DMS 273 treated with DMSO at 0.1 percent for 48 hours (cell line): ENCODE measurements at places on chromosomes 7 and 10.

GRCh38 chr7:147400925-147401324 lies 1189.6 kb upstream of the C7orf33 start:
- no peak for DNase-seq

DNA sequence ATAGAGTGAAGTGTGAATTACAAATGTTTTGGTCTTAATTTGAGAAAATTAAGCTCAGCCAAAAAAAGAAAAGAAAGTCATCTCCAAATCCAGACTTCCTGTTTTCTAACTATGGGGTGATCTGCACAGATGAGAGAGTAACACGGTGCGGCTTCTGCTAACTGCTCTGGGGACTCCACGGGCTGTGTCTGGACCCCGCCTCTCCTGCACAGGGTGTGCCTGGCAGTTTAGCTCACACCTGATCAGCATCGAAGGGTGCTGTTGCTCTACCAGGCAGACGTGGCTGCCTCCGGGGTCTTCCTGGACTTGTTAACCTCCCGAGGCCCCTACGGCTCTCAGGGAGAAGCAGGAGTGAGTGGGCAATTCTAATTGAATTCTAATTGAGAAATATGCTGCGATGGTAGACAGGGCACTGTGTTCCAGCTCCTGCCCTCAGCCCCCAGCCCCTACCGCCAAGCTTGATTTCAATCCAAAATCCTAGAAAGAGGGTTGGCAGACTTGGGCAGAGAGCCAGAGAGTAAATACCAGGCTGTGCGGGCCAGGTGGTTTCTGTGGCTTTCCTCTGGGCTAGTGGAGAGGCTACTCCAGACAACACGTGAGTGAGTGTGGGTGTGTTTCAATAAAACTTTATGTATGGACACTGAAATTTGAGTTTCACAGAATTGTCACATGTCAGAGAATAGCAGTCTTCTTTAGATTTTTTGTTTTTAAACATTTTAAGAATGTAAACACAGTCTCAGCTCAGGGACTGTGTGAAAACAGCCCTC lies 13.4 kb downstream of the SHH start:
- DNase-seq: no peak

DNA sequence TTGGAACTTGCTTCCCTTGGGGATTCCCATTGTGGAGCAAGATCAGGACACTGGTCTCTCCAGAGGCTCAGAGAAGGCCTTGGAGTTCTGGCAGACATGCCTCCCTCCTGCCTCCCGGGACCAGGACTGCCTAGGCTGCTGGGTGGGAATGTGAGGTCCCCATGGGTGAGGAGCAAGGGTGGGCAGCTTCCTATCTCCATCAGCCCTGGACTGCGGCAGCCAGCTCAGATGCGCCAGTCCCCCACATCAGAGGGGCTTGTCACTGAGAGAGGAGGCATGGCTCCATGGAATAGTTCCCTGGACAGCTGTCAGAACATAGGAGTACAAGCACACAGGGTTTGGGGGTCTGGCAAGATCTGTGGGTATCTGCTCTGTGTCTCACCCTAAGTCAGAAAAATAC lies 17.3 kb downstream of the GPR26 start:
- no peak for DNase-seq

DNA sequence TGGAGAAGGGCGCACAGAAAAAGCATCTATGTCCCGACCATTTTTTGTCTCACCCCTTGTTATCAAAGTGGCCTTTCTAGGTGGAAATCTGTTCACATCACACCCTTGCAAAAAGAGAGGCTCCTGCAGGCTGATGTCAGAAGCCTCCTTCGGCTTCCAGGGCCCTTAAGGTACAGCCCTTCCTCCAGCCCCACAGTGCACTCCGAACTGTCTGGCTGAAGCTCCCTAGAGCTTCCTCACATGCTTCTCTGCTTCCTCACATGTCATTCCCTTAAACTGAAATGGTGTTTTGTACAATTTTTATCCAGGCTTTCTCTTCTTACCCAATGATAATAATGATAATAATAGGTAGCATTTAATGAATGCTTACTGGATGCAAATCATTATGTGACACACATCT lies 210.3 kb downstream of the INHBA start:
- DNase-seq: no peak

DNA sequence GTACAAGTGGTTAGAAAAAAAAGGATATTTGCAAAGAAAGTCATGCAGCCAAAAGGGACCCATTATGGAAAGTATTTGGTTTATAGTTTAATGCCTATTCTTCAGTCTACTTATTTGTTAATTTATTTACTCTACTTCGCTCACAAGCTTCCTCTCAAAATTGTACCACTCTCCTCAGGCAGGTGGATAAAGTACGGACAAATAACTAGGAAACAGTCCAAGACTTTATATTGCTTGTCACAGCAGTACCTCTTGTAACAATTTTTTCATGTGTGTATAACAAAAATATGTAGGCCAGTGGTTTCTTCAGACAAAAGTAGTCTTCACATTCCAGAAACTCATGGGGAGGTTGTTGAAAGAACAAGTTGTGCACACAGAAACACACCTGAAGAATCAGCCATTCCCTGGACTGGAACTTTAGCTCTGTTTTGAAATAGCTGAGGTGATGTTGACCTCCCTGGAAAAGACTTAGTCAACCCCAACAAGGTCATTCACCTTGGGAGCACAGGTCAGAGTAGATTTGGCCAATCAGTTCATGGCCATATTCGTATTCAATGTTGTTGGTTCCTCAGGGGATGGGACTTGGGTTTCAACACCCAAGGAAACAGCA lies 73.4 kb downstream of the TES start:
- no peak for DNase-seq

- DNase-seq: no peak
These were observed 131.4 kb downstream of the PLXDC2 start for GRCh38 chr10:19947656-19948055.

DNA sequence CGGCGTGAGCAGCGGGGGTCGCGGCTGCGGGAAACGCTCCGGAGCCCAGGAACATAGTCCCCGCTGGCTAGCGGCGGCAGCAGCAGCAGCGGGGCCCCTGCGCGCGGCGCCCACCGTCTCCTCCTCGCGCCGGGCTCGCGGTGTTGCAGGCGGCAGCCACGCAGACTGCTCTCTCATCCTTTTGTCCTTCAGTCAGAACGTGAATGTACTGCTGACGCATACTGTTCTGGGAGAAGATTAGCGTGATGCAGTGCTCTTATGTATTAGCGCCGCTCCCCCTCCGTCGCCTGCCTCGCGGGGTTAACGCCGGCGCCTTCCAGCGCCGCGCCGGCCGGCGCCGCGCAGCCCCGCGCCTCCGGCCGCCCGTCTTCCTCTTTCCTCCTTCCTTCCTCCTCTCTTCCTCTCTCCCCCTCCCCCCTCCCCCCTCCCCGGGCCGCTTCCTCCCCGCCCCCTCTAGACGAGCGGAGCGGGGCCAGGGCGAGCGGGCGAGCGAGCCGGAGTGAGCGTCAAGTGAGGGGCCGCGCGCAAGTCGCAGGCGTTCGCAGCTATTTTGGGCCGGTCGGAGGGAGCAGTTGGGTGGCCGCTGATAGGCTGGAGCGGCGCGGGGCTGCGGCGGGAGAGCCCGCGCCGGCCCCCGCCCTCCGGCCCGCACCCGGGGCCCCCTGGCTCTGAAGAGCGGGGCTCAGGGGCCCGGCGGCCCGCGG lies 816 bp upstream of the LRRC4 start:
- DNase-seq: no peak

DNA sequence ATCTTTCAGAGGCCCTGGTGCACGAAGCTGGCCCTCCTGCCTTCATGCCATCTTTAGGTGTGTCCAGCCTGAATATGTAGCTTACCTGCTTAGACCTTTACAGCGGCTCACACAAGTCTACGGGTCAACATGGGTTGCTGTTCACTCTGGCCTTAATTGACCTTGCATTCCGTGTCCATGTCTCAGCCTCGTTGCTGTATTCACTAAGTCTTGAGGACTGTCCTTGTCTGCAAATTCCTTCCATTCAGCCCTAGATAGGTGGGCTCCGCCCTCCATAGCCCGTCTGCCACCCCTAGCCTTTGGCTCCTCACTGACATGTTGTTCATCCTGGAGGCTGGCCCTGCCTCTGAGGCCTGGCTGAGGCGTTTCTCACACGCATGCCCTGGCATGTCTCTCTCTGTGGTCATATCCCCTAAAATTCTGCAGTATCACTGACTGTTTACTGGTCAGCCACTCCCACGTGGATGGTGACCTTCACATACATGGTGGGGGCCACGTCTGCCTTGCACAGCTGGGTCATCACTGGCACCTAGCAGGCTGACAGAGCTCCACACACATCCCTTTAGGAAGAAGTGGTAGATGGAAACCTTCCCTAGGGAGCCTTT lies 394.1 kb upstream of the MKI67 start:
- DNase-seq: no peak

- DNase-seq: no peak
These were observed 89.1 kb downstream of the EGFR start for GRCh38 chr7:55107946-55108345.

DNA sequence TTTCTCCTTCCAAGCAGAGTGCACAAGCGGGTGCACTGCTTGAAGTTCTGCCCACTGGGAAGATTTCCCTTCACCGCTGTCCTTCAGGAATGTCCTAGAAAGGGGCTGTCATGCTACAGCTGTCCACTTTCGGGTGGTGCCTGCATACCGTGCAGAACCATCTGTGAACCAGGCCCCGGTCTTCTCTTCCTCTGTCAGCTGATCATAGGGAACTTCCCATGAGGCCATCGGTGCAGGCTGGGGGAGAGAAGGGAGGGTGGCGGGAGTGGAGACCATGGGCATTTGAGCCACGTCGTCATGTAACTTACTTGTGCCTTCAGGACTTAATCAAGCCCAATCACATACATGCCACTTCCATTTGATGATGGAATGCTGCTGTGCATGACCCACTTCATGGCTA lies 111.6 kb downstream of the NKX6-2 start:
- DNase-seq: no peak

GRCh38 chr7:4174451-4174850 lies 507.6 kb upstream of the FOXK1 start:
- DNase-seq: no peak

GRCh38 chr7:11969643-11970042 lies 137.6 kb upstream of the THSD7A start:
- no peak for DNase-seq

- DNase-seq: no peak
These were observed 27.3 kb upstream of the SYCE1 start for GRCh38 chr10:133592716-133593115.

GRCh38 chr7:112150823-112151641 lies 55.2 kb downstream of the DOCK4 start:
- no peak for DNase-seq

- no peak for DNase-seq
These were observed 479.8 kb upstream of the SEMA3A start for GRCh38 chr7:84674236-84674913.

- DNase-seq: no peak
These were observed 39.9 kb upstream of the WNT16 start for GRCh38 chr7:121288894-121289293.

DNA sequence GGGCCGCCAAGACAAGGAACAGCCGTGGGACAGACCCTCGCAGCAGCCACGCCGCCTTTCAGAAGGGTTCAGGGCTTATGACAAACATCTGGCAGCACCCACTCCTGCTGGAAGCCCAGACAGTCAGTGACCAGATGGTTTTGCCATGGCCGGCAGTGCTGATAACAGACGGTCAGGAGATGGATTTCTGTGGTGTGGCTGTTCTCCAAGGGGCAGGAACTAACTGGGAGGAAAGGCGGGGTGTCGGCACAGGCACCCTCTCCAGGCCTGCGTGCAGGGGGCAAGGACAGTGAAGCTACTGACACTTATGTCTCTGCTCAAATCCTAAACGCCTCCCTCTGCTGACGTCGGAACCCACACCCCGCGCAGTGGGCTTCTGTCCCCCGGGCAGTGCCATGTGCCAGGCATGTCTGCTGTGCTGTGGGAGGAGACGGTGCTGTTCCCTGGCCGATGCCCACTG lies 416.1 kb downstream of the DNAJB6 start:
- peak; percentile 47 for DNase-seq

DNA sequence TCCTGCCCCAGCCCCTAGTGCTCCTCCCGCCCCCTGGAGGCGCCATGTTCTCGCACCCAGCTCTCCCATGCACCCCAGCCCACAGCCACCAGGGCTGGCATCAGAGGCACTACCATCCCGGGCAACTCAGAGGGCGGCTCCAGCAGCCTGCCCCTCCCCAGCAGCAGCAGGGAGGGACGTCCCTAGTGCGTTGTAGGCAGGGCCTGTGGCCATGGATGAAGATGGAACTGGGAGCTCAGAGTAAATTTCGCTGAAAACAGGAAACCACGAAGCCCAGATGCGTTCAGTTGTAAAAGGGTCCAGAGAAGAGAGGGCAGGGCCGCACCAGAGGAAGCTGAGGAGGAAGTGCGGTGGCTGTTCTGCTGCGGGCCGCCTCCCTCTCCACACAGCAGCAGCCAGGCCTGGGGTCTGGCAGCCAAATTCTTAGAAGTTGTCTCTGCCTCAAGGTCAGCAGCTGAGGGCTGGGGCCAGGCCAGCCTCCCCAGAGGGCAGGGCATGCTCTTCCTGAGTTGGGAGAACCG lies 24.6 kb downstream of the VSIR start:
- no peak for DNase-seq

DNA sequence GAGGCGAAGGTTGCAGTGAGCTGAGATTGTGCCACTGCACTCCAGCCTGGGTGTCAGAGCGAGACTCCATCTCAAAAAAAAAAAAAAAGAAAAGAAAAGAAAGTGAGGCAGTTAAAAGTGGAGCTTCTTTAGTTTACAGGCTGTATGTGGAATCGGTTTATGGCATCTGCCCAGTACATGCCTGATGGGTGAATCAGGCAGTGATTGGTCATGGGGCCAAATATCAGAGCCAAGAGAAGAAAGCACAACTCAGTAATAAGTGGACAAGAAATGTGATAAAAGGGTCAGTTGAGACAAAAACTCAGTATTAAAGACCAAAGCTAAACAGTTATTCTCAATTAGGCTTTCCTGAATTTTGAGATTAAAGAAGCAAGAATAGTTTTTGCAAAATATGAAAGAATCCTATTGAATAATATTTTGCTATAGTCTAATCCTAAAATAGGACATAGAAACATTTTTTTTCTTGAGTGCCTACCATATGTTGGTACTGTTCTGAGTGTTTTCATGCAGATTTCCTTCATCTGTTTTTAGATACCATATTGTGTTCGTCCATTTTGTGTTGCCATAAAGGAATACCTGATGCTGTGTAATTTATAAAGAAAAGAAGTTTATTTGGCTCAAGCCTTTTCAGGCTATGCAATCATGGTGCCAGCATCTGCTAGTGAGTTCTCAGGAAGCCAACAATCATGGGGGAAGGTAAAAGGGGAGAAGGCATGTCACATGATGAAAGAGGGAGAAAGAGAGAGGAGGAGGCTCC lies 14.4 kb downstream of the CDC14C start:
- no peak for DNase-seq

- no peak for DNase-seq
These were observed 17.5 kb downstream of the ATP6V1F start for GRCh38 chr7:128879939-128880746.

DNA sequence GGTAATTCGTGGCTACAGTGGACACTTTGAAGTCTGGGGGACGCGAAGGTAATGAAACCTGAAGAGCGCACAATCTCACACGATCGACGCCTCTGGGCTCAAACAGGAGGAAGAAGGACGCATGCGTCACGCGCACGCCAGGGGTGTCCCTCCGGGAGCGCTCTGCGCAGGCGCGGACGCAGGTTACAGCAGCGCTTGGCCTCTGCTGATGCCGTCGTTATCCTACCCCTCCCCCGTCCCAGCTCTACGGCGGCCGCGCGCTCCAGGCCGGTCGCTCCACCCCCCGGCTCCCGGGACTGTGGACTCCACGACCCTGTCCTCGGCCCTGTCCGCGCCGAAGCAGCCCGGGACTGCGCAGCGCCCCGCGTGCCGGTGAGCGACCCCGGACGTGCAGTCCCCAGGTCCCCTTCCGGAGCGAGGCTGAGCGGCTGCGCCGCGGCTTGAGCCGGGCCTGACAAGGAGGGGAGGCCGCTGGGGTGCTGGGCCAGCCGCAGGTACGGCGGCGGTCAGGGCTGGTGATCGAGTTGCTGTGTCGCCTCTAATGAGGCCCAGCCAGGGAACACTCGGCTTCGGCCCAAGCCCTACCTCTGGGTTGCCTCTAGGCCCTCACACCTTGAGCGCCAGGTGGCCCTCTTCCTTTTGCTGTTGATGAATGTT lies at the start of gene TMEM106B:
Gene TMEM106B, plus strand, starts transcription at position 241 of the 657 bp plus-strand sequence. CDS start 3,517 bp downstream, outside the sequence.
- DNase-seq: peak; percentile 90
